ENCODE measurements at places on chromosomes 6 and 20. TPM values are rescaled to one million over a fixed set of nuclear protein-coding genes. Genes with fewer than 3 reads are reported as not detected.

The HLA-DOA gene
- 1.7 TPM for total RNA-seq

The AGER gene
- 26.0 TPM for total RNA-seq

The LRP11 gene
- 29.8 TPM for total RNA-seq

GRCh38 chr20:6784210-6784631 is 16.7 kb downstream of the BMP2 start:
- H3K4me3 ChIP-seq: no peak overlapping the region
- H3K4me1 ChIP-seq: peaks cover 7% of the 10 kb centered on the region
- H3K27me3 ChIP-seq: peaks cover 5% of the 10 kb centered on the region
- DNase-seq: no peak
- H3K36me3 ChIP-seq: no peaks in the 10 kb centered on the region

DNA sequence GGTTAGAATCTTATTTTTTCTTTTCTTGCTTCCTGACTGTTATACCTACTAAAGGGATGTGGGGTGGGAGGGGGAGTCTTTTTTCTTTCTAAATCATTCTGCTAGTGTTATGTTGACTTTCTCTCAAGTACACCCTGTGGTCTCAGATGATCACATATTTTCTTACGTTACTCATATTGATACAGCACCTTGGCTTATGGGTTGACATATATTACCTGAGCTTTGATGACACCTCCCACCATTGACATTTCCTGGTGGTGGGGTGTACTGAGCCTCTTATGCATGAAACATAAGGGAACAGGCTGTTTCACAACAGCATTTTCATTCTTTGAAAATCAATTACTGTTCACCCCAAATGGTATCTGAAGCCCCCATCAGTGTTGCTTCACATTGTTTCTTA is 169.8 kb downstream of the MMS22L start:
- no peak for DNase-seq
- H3K4me1 ChIP-seq: no peaks in the 10 kb centered on the region
- no peak overlapping the region for H3K4me3 ChIP-seq

DNA sequence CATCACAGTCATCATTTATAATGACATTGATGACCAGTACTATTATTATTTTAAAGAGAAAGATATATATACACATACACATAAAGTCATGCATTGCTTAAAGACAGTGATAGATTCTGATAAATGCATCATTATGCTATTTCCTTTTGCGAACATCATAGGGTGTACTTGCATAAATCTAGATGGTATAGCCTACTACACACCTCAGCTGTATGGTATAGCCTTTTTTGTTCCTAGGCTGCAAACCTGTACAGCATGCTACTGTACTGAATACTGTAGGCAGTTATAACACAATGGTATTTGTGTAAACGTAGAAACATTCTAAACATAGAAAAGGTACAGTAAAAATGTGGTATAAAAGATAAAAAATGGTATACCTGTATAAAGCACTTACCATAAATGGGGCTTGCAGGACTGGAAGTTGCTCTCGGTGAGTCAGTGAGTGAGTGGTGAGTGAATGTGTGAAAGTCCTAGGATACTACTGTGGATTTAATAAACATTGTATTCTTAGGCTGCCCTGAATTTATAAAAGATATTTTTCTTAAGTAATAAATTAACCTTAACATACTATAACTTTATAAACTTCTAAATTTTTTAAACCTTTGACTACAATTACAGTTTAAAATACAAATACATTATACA is 23.9 kb downstream of the QKI start:
- no peak for DNase-seq
- H3K36me3 ChIP-seq: no peaks in the 10 kb centered on the region
- H3K27ac ChIP-seq: no peak overlapping the region
- no peak overlapping the region for H3K4me3 ChIP-seq
- peaks cover 51% of the 10 kb centered on the region for H3K4me1 ChIP-seq

DNA sequence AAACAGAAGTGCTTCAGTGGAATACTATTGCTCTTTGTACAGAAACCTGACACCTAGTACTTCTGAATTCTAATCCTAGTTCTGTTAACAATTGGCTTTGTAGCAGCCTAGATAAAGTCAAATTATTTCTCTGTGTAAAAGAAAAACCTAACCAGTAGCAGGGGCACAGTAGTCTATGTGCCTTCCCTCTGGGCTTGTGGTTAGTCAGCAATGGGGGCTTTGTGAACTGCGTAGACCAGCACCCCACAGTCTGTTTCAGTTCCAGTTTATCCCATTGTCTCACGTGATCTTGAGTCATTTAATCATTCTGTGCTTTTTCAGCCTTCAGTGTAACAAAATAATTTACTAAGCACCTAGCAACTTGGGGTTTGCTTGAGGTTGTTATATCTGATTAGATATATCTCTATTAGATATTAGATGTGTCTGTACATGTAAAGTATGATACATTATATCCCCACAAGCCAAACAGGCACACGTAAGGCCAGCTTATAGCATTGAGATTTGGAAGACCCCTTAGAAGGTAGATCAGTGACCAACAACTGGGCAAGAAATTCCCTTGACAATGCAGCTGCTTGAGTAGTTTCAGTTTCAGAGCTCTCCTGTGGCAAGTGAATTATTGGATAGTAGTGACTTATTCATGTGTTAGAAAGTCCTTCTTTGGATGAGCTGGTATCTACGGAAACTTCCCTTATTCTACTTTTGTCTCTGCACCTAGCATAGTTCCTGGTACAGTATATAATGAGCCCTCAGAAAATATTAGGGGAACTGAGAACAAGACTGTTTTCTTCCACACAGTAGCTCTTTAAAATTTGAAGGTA is 27.9 kb upstream of the CCR6 start:
- H3K27ac ChIP-seq: no peak overlapping the region
- no peak for DNase-seq
- no peaks in the 10 kb centered on the region for H3K36me3 ChIP-seq
- peaks cover 12% of the 10 kb centered on the region for H3K4me1 ChIP-seq

Measured in neural crest cell (in vitro differentiated cells).